ENCODE measurements at places on chromosomes 3 and 15. TPM values are rescaled to one million over a fixed set of nuclear protein-coding genes. Genes with fewer than 3 reads are reported as not detected.

- H3K4me3 ChIP-seq, result no peak overlapping the region
- DNase-seq, result no peak
- no peak overlapping the region for H3K27ac ChIP-seq
- no peaks in the 10 kb centered on the region for H3K36me3 ChIP-seq
These were observed 375.3 kb downstream of the VPS13C start for GRCh38 chr15:61684749-61685467.

- no peaks in the 10 kb centered on the region for H3K27me3 ChIP-seq
- 0 out of 2 replicates have a peak overlapping the region, but pooled peaks have one; percentile 6 for H3K27ac ChIP-seq
- H3K36me3 ChIP-seq, result peaks cover 19% of the 10 kb centered on the region
- H3K4me1 ChIP-seq, result peaks cover 3% of the 10 kb centered on the region
These were observed 64.5 kb downstream of the ZNF148 start for GRCh38 chr3:125310623-125311081.

Gene ANKDD1A
- 4.5 TPM for total RNA-seq

Gene SHC4
- total RNA-seq, result 0.15 TPM

- H3K27ac ChIP-seq, result no peak overlapping the region
- no peaks in the 10 kb centered on the region for H3K4me1 ChIP-seq
- H3K4me3 ChIP-seq, result no peak overlapping the region
- no peaks in the 10 kb centered on the region for H3K27me3 ChIP-seq
- H3K36me3 ChIP-seq, result peaks cover 31% of the 10 kb centered on the region
These were observed 7.5 kb downstream of the IDH3A start for GRCh38 chr15:78156653-78157052.

DNA sequence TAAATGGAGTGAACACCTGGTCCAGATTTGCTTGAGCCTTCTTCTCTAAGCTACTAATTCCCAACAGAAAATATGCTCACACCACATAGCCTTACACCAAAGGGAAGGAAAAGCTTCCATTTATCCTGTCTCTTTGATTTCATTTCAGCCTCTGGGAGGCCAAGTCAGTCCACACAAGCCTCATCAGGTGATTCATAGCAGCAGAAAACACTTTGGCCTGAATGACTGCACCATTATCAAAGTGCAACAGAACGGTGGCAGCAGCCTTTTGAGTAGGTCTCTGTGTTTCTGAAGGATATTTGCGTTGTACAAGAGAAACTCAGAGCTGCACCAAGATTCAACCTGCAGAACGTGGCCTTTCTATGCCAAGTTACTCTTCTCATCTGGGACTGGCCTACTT, 46.6 kb upstream of the SNRK start:
- H3K36me3 ChIP-seq, result no peaks in the 10 kb centered on the region
- H3K27me3 ChIP-seq, result peaks cover 3% of the 10 kb centered on the region
- H3K4me1 ChIP-seq, result no peaks in the 10 kb centered on the region
- no peak overlapping the region for H3K27ac ChIP-seq

Gene NMNAT3
- not detected for total RNA-seq

Gene FEZF2
- not detected for total RNA-seq

DNA sequence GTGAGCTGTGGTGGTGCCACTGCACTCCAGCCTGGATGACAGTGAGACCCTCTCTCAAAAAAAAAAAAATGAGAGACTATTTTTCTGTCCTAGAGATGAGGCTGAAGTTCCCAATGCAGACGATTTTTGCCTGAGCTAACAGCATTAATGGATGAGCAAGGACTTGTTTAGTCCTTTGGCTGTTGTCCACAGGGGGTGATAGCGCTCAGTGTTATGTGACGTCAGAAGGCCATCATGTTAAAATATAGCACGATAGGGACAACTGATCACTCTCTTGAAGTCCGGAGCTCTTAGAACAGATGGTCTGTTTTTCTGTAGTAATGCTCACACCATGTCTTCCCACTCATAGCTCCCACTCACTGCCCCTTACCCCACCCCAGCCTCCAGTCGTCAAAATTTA, 6.8 kb downstream of the TRNT1 start:
- DNase-seq, result no peak
- H3K4me1 ChIP-seq, result no peaks in the 10 kb centered on the region
- H3K36me3 ChIP-seq, result no peaks in the 10 kb centered on the region

- H3K4me1 ChIP-seq, result peaks cover 11% of the 10 kb centered on the region
- H3K4me3 ChIP-seq, result no peak overlapping the region
- peaks cover 20% of the 10 kb centered on the region for H3K36me3 ChIP-seq
- H3K27me3 ChIP-seq, result no peaks in the 10 kb centered on the region
These were observed 11.6 kb downstream of the ATOSA start for GRCh38 chr15:52667597-52667996.

- DNase-seq, result no peak
- no peaks in the 10 kb centered on the region for H3K4me1 ChIP-seq
- peaks cover 1% of the 10 kb centered on the region for H3K36me3 ChIP-seq
- no peak overlapping the region for H3K4me3 ChIP-seq
These were observed 33.2 kb downstream of the IFT122 start for GRCh38 chr3:129473067-129473768.

DNA sequence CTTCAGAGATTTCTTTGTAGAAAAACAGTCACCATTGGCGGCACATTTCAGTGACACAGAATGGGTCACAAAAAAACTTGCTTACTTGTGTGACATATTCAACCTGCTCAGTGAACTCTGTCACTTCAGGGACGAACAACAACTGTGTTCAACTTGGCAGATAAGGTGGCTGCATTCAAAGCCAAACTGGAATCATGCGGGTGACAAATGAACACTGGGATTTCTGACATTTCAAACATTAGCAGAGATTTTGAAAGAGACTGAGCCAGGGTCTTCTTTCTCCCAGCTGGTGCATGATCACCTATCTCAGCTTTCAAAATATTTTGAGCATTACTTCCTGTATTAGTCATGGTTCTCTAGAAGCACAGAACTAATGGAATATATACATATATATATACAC, 1.9 kb upstream of the EID1 start:
- H3K4me3 ChIP-seq, result no peak overlapping the region
- no peak for DNase-seq
- H3K27ac ChIP-seq, result no peak overlapping the region
- no peaks in the 10 kb centered on the region for H3K27me3 ChIP-seq
- peaks cover 4% of the 10 kb centered on the region for H3K4me1 ChIP-seq

- no peaks in the 10 kb centered on the region for H3K4me1 ChIP-seq
- H3K4me3 ChIP-seq, result no peak overlapping the region
- H3K36me3 ChIP-seq, result no peaks in the 10 kb centered on the region
These were observed 10.9 kb downstream of the STRIT1 start for GRCh38 chr3:155282385-155283091.

- DNase-seq, result no peak
- H3K27me3 ChIP-seq, result no peaks in the 10 kb centered on the region
- H3K36me3 ChIP-seq, result no peaks in the 10 kb centered on the region
- no peaks in the 10 kb centered on the region for H3K4me1 ChIP-seq
These were observed 164.5 kb downstream of the PTPRG start for GRCh38 chr3:61725851-61726333.

DNA sequence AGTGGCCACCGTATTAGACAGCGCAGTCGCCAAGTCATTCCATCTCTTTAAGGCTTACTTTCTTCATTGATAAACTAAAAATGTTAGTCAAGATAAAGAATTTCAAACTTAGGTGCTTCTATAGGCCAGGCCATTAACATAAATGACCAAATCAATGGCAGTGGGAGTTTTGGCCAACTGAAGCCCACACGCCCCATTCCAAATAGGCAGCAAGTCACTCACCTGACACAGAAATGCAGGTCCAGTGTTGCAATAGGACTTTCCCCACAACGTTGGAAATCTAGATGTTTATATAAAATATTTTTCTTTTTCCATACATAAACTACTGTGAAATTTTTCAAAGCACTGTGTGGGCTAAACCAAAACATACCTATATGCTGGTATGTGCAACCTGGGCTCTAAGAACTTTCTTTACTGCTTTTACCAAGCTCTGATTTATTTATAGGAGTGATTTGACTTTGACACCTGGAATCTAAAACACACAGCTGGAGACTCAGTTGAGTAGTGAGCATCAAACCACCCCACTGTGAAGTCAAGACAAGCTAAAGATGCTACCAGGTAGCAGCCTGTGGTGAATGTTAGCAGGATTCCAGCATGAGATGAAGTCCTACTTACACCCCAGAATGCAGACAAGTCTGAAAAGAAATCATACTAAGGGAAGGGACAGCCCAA, 15.1 kb downstream of the GOLIM4 start:
- no peaks in the 10 kb centered on the region for H3K36me3 ChIP-seq
- H3K27me3 ChIP-seq, result no peaks in the 10 kb centered on the region
- peaks cover 9% of the 10 kb centered on the region for H3K4me1 ChIP-seq
- H3K27ac ChIP-seq, result no peak overlapping the region
- DNase-seq, result no peak
- no peak overlapping the region for H3K4me3 ChIP-seq

Gene PP2D1
- not detected for total RNA-seq

DNA sequence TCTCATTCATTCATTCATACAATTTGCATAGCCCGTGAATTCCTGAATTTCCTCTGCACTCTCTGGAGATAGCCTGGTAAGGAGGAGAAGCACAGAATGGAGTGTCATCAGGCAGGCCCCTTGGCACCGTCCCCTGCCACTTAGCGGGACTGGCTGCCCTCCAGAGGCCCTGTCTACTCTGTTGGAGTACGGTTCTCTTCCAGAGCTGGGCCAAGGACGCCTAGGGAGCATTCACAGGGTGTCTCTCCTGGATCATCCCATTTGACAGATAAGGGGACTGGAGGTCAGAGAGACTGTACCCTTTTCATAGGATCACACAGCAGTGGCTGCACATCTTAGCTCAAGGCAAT, 48.0 kb downstream of the PTH1R start:
- no peaks in the 10 kb centered on the region for H3K27me3 ChIP-seq
- DNase-seq, result no peak
- H3K36me3 ChIP-seq, result peaks cover 36% of the 10 kb centered on the region
- H3K4me1 ChIP-seq, result peaks cover 52% of the 10 kb centered on the region
- peak overlapping the region; percentile 44 for H3K4me3 ChIP-seq
- peak overlapping the region; percentile 94 for H3K27ac ChIP-seq

Measured in GM12878 (cell line).